ENCODE measurements at places on chromosomes 4 and X. TPM values are rescaled to one million over a fixed set of nuclear protein-coding genes. Genes with fewer than 3 reads are reported as not detected.

SLC4A4 gene
- 2.8 TPM for total RNA-seq

PNMA3 gene
- total RNA-seq: not detected

CAMK2D gene
- 37.6 TPM for total RNA-seq

FAM236D gene
- not detected for total RNA-seq

MEPE gene
- total RNA-seq: not detected

AR gene
- 3.6 TPM for total RNA-seq

SMIM31 gene
- total RNA-seq: not detected

NEIL3 gene
- 8.4 TPM for total RNA-seq

BRS3 gene
- not detected for total RNA-seq

CFAP47 gene
- total RNA-seq: not detected

GAGE12J gene
- not detected for total RNA-seq

STK26 gene
- 10.9 TPM for total RNA-seq

FRMD7 gene
- not detected for total RNA-seq

ZRSR2 gene
- 0.78 TPM for total RNA-seq

COL4A6 gene
- total RNA-seq: 16.4 TPM

LAGE3 gene
- total RNA-seq: 22.4 TPM

AFP gene
- total RNA-seq: not detected

HSFX2 gene
- total RNA-seq: 0.40 TPM

MGAT4D gene
- not detected for total RNA-seq

PABPC1L2A gene
- total RNA-seq: not detected

CT45A5 gene
- not detected for total RNA-seq

PCDH7 gene
- 27.8 TPM for total RNA-seq

KIF4A gene
- total RNA-seq: 11.5 TPM

SPANXC gene
- not detected for total RNA-seq

PGAM4 gene
- total RNA-seq: not detected

All from epithelial cell of alveolus of lung (primary cell).